ENCODE measurements at places on chromosomes 1 and 21. TPM values are rescaled to one million over a fixed set of nuclear protein-coding genes. Genes with fewer than 3 reads are reported as not detected.

GRCh38 chr1:117758444-117759316 is 152.8 kb downstream of the TENT5C start:
- peak; percentile 58 for DNase-seq

DNA sequence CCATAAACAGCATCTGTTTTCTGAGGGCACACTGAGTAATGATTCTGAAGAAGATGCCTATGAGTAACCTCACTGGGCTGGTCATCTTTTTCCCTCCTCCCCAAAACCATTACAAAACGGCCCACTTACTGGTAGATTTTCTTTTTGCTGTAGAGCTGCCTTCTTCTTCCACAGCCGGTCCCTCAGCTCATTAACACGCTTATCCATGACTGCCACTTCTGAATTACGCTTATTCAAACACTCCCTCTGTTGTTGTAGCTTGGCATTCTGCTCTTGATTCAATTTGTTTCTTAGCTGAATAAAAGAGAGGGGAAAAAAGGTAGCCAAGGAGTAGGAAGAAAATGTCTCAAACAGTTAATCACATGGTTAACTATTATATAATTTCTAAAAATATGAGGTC is 43.1 kb downstream of the TP53BP2 start:
- no peak for DNase-seq

- no peak for DNase-seq
These were observed 6.2 kb downstream of the FBXO2 start for GRCh38 chr1:11648039-11648438.

GRCh38 chr1:83060651-83061390 is 938.1 kb downstream of the TTLL7 start:
- no peak for DNase-seq

- DNase-seq, result no peak
These were observed 146.5 kb downstream of the CHD1L start for GRCh38 chr1:147388969-147389368.

DNA sequence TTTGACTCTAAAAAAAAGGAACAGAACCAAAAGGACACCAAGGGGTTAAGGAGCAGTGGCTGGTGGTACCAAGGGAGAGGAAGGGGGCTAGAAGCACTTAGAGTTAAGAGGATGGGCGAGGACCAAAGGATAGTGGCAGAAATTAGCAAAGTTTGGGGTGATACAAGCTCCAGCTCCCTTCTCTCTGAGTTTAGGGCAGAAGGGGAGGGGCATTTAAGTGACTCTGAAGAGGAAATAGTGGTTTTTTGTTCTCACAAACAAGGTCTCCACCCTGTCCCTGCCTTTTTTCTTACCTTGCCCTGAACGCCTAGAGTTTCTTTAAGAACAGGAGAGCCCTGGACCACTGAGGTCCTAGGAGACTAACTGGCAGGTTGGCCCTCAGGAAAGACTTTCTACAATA is 3.3 kb downstream of the CDC42SE1 start:
- DNase-seq, result no peak

DNA sequence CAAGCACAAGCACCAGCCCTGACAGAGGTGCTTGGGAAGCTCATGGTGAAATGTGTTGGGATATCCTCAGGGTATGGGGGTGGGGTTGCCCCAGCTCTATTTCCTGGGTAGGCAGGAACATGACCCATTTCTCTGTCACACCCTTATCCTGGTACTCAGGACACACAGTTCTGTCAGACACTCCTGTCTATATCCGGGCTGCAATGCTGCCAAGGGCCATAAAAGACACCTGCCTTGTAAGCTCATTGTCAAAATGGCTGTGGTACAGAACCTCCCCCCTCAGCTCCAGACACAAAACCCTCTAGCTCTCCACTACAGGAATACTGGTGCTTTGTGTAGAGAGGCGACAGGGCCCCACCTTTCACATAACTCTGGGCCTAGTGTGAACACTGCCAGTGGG is 636.7 kb downstream of the PLA2G4A start:
- DNase-seq, result no peak

DNA sequence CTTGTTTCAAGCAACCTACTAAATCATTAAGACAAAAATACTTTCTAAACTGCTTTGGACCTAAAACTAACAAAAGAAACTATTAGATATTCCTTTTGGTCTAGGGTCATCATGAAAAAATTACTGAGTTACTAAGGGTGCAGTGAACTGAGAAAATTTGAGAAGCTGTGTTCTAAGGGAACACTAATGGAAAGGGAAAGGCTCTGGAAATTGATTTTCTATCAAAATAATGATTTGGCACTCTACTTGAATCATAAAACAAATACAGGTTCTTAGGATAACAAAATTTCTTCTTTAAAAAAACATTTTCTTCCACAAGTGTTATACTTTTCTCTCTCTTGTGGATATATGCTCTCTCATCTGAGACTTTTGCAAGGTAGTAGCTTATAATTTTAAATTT is 213.5 kb downstream of the DNAH14 start:
- no peak for DNase-seq

DNA sequence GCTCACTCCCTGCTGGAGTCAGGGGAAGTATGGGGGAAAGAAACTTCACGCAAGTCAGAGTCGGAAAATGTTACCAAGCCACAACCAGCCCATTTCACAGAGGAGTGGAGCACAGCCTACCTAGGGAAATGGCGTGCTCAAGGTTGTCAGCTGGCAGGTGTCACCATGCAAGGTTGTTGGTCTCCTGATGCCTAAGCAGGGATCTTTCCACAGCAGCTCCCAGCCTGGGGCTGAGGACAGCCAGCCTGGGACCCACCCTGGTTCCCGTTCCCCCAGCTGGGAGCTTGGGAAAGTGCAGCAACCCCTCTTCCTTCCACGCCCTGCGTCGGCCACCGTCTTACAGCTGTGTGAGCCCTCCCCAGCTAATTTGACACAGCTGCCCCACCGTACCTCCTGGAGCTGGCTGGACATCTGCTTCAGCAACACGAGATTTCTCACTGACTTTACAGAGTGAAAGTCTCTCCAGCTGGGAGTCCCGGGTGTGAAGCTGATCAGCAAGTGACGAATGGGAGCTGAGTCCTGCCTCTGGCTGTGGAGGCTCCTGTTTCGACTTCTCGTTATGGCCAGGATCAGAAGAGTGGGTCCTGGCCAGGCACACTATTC is 224.6 kb upstream of the RAB4A start:
- DNase-seq, result no peak

DNA sequence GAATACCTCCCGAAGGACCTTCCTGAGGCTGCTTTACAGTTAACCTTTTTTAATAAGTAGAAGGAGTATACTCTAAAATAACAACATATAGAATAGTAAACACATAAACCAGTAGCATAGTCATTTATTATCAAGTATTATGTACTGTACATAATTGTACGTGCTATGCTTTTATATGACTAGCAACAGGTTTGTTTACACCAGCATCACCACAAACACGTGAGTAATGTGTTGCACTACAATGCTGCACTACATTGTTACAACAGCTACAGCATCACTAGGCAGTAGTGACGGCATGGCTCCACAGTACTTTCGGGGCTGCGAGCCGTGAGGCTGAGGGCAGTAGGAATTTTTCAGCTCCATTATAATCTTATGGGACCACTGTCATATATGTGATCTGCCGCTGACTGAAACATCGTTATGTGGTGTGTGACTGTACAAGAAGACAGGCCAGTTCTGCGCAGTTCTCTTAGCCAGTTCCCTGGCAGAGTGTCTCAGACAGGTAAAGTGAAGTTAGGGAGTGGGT is 82.8 kb upstream of the LRRC8D start:
- DNase-seq, result no peak

DNA sequence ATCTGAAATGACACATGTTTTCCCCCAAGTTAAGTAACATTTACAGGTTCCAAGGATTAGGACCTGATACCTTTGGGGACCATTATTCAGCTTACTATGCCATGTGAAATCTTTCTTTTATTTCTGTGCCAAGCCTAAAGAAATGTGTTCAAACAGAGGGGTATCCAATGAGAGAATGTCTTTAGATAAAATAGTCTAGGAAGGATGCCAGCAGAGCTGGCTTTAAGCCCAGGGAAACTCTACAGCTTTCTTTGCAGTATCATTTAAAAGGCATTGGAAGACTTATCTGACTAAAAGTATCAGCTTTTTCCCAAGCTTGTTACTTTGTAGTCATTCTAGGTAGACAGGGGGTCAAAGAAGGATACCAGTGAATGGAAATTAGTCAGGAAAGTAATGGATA is 860.4 kb downstream of the PLA2G4A start:
- DNase-seq, result peak; percentile 14

DNA sequence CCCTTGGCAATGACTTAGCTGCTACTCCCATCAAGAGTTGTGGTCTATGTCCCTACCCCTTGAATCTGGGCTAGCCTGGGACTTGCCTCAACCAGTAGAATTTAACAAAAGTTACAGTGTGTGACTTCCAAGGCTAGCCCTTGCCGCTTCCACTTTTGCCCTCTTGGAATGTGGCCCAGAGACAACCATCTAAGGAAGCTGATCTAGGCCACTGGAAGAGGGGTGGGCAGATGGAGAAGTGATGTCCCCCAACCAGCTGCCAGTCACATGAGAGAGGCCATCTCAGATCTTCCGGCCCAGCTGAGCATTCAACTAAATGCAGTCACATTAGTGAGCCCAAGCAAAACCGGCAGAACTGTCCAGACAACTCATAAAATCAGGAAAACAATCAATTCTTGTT is 115.1 kb downstream of the TOMM20 start:
- DNase-seq, result no peak

DNA sequence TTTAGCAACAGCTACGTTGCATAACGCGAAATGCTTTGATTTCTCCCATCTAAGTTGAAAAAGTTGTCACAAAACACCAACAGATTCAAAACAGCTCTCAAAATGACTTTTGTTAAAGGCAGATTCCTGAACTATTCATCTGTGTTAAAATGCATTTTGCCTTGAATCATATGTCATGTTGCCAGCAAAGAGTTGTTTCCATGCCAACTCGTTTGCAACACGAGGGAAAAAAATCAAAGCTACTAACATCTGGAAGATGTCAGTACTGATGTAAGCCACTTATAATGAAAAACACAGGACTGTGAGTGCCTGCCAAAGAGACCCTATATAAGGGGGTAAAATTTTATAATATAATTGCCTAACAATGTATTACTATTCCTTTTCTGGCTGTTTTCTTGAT is 182.7 kb upstream of the PTBP2 start:
- DNase-seq, result peak; percentile 92

- no peak for DNase-seq
These were observed 31.1 kb downstream of the PROK1 start for GRCh38 chr1:110481968-110482623.

DNA sequence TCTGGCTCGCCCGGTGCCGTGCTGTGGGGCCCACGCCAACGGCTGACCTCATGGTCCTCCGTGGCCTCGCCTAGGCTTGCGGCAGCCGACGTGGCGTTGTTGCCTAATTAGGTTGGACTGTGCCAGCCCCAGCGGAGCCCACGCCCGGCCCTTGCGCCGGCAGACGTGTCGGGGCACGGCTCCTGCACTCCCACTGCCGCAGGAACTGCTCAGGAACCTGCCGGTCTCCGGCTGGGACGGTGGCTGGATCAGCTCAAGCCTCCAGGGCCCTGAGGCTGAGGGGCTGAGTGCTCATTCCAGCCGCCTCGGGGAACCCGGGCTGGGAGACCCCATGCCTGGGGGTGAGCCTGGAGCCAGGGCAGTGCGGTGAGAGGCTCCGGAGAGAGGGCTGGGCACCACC is 16.1 kb upstream of the PEX10 start:
- no peak for DNase-seq

- DNase-seq, result no peak
These were observed 170.1 kb downstream of the SIPA1L2 start for GRCh38 chr1:232459826-232460225.

DNA sequence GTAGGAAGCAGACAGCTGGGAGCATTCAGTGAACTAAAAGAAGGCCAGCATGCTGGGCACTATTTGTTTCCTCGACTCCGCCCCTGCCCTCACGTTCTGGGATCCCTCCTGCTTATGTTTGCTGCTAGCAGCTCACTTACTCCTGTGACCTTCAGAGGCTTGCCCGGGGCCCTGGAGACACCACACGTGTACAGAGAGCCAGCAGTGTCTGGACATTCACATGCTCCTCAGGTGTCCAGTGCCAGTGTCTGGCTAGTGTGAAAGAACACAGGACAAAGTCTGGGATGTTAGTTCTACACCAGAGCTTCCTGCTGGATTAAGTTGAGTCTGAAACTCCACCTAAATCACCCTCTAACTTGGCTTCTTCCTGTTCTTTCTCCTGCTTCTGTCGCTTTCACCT is 108.1 kb downstream of the OMA1 start:
- DNase-seq, result no peak

- no peak for DNase-seq
These were observed 15.1 kb upstream of the TENT5B start for GRCh38 chr1:27027575-27028250.

DNA sequence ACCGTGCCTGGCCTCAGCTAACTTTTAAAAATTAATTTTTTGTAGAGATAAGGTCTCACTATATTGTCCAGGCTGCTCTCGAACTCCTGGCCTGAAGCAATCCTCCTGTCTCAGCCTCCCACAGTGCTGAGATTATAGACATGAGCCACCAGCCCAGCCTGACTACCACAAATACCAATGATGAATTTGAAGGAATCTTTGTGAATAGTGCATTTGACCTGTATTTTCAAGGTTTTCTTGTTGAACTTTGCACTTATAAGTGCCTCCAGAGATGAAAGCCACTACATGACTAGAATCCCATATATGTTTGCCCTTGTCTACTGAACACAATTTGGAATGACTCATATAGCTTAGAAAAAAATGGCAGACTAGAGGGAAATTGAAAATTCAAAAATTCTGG is 297.3 kb downstream of the NFIA start:
- no peak for DNase-seq

DNA sequence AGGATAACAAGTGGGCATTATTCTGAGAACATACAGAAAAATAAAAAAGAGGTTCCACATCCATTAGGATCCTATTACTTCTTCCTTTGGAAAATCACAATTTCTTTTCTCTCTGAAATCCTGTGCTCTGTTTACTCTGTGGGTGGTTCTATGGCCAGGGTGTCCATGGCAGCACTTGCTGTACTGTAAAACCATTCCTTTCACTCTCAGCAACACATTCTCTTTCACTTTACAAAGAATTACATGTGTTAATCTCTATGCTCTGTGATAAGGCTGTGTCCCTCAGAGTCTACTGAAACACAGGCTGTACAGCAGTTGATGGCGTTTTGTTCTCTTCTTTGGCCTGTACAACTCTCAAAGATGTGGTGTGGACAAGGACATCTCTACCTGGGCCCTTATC is 524.1 kb downstream of the PTBP2 start:
- DNase-seq, result no peak

DNA sequence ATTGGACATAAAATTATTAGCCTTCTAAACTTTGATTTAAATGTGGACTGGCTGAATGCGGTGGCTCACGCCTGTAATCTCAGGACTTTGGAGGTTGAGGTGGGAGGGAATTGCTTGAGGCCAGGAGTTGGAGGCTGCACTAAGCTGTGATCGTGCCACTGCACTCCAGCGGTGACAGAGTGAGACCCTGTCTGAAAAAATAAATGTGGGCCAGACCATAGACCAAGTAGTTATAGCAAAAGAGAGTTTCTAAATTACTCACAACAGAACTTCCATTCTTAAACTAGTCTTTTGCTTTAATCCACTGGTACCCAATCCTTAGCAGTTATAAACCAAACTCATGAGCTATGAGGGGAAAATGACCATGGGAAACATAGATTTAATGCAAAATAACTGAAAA is 35.2 kb downstream of the RAP1A start:
- no peak for DNase-seq

The DCST1 gene
- polyA plus RNA-seq, result not detected

The OR2L3 gene
- not detected for polyA plus RNA-seq

The LORICRIN gene
- not detected for polyA plus RNA-seq

The SPSB1 gene
- polyA plus RNA-seq, result 36.4 TPM

The AK5 gene
- 0.79 TPM for polyA plus RNA-seq

The NMNAT2 gene
- polyA plus RNA-seq, result 1.4 TPM

The RPTN gene
- not detected for polyA plus RNA-seq

The BSND gene
- not detected for polyA plus RNA-seq

The NFASC gene
- polyA plus RNA-seq, result 9.5 TPM

Measured in urinary bladder (tissue), 4 donors.